ENCODE measurements at places on chromosomes 4 and X.

GRCh38 chr4:10577508-10578426, 106.8 kb downstream of the CLNK start:
- DNase-seq: no peak

DNA sequence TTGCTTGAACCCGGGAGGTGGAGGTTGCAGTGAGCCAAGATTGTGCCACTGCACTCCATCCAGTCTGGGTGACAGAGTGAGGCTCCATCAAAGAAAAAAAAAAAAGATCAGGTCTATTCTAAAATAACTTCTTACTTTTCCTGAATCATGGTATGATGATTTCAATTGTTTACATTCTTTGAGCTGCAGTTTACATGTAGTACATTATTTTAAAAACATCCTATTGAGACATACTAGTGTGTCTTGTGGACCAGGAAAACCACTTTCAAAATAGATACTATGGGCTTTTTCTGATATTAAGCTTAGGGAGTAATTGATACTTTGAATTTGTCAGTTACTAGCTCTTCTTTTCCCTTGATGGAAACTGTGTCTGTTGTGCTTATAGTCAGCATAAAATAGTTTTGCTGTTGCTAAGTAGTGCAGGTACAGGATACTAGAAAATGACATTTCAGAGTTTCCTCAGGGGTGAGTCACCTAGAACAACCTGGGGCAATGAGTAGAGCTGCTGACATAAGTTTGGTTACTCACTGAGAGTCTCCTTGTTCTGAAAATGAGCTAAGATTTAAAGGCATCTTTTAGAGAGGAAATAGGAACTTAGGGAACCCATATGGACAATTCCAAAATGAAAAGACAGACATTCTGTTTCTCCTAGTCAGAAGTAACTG, 53.2 kb upstream of the C4orf54 start:
- DNase-seq: peak; percentile 96

DNA sequence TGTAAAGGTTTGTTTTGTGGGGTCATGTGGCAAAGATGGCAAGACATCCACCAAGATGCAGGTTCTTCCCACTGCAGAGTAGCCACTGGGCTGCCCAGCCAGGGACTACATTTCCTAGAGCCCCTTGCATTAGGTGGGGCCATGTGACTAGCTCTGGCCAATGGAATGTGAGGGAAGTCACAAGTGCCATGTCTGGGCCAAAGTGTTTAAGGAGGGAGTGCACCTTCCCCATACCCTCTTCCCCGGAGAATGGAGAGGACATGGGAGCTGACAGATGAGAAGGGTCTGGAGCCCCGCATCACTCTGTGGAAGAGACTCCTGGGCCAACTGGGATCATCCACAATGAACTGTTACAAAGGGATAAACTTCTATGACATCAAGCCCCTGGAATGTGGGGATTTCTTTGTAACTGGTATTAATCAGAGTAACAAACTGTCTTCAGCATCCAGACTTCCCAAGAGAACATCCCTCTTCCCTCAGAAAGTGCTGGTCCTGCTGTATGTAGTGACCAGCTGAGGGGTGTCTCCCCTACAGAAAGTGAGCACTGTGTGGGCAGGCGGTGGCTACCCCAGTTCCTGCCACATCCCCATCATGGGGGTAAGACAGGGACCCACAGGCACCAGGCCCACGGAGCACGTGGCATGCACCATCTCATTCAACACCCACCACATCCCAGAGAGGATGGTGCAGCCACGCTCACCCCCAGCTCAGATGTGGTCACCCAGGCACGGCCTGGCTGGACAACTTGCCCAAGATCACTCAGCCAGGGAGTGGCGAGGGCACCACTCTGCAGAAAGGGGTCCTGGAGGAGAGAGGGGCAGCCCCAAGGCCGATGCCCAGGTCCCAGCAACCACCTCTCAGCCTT, 10.9 kb downstream of the PPP2R2C start:
- no peak for DNase-seq

- no peak for DNase-seq
Measured at GRCh38 chr4:94536649-94537469, 85.1 kb downstream of the PDLIM5 start.

DNA sequence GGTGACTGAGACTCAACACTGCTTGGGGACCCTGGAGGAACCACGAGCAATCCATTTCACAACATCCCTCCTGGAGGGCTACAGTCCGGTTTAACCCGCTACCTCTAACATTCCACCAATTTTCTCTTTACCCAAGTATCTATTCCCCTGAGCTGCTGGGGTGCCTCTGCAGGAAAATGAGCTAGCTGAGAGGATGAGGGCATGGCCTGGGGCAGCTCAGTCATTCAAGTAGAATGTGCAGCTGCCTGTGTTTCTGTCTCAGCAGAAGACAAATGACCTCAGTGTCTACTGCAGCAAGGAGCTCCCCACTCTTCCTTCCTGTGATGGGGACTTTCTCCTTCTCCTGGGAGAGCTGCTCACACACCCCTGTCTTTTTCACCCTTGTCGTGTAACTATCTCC, 120.8 kb downstream of the ZNF518B start:
- DNase-seq: peak; percentile 94

DNA sequence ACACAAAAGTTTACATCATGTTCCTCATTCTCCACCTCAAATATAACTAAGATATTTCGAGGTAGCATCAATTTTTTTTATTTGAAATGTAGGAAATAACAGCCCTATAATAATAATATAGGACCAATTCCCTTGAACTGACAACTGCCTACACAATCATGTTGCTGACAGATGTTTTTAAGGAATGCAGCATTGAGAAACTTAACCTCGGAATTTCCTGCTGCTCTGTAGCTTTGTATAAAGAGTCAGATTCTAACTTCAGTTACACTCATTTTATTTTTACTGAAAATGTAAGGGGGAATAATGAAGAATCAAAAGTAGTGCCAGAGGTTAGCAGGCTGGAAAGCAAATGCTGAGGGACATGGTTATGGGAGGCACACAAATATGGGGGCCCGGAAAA, 235.8 kb downstream of the RBMX2 start:
- DNase-seq: no peak

GRCh38 chr4:51851090-51851936, 8.4 kb downstream of the DCUN1D4 start:
- no peak for DNase-seq

- peak; percentile 26 for DNase-seq
Measured at GRCh38 chrX:39008549-39008948, 207.3 kb downstream of the MID1IP1 start.

GRCh38 chr4:4269856-4270255, 20.1 kb downstream of the LYAR start:
- DNase-seq: peak; percentile 86

- no peak for DNase-seq
Measured at GRCh38 chrX:78831523-78831922, 84.0 kb downstream of the LPAR4 start.

GRCh38 chr4:13977746-13978145, 350.2 kb upstream of the BOD1L1 start:
- no peak for DNase-seq

GRCh38 chr4:177297785-177298391, 11.8 kb upstream of the NEIL3 start:
- no peak for DNase-seq

- DNase-seq: no peak
Measured at GRCh38 chr4:121219227-121219626, 55.1 kb upstream of the TNIP3 start.

DNA sequence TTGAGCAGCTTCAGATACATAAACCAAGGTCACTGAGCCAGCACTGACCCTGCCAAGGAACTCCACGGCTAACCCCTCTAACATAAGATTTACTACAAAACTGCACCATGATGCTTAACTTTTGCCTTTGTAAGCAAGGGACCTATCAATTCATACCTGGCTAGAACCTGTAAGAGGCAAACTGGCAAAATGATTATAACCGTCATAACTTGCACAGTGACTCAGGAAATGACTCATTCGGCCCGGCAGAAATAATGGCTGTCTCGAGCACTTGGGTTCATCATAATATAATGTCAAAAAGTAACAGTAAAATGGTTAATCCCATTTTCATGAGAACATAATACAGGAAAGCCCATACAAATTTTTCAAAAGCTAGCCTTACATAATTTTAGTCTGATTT, 17.2 kb downstream of the RASGEF1B start:
- peak; percentile 87 for DNase-seq

DNA sequence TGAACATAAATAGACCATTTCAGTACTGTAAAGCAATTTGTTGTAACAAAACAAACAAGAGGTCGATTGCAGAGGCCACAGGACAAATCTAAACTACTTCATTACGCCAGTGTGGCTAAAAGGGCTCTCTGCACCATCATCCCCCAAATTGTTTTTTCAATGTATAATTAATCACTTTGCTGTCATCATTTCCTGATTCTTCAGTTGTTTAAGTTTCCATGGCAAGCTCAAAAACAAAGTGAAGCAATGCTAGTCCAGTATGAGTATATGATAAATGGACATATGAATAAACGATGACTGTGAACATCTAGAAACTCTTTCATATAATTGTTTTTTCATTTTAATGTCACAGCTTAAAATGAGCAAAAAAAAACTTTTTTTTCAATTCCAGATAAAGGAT, 235.4 kb upstream of the FGF13 start:
- DNase-seq: peak; percentile 13

DNA sequence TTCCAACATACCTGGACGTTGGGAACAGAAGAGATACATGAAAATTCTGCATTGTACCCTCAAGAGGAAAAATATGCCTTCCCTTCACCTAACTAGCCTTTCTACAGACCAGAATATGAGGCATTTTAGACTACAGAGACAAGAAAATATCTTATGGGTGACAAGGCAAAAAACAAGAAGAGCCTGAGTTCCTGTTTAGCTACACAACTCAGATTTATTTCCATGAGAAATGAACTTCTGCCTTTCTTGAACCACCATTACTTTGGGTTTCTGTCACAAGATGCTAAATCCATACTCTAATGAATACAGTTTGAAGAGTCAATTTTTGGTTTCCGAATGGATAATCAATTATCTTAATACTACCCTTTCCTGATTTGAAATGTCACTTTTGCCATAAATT, 18.7 kb downstream of the RCHY1 start:
- no peak for DNase-seq

- no peak for DNase-seq
Measured at GRCh38 chr4:76957004-76957738, 7.6 kb downstream of the SEPTIN11 start.

Measured in epithelial cell of esophagus (primary cell).